ENCODE measurements at places on chromosomes 7 and 10.

GRCh38 chr10:115103700-115104099, 10.5 kb downstream of the ATRNL1 start:
- no peak for DNase-seq

DNA sequence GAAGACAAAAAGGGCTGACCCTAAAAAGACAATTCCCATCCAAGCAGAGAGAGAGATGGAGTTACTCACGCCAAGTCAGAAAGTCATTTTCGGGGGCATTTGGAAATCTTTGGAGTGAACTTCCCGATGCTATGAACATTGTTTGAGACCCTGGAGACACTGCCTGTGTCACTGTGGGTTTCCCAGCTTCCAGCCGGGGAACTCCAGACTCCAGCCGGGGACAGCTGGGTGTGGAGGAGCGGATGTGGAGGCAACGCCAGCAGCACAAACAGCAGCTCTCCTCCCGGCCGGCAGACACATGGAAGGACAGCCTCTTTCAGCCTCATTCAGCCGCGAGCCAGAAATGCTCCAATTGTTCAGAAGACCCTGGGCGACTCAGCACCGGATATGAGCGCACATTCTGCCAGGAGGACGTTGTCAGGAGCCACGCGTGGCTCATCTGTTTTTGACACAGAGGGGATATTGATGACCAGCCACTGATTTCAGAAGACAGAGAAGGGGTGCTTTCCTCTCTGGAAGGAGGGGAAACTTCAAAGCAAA, 97.6 kb downstream of the PRPF18 start:
- no peak for DNase-seq

- DNase-seq: no peak
Observed at GRCh38 chr7:142567201-142568075, 181.8 kb upstream of the PRSS1 start.

- no peak for DNase-seq
Observed at GRCh38 chr7:48158404-48158803, 12.9 kb upstream of the ABCA13 start.

DNA sequence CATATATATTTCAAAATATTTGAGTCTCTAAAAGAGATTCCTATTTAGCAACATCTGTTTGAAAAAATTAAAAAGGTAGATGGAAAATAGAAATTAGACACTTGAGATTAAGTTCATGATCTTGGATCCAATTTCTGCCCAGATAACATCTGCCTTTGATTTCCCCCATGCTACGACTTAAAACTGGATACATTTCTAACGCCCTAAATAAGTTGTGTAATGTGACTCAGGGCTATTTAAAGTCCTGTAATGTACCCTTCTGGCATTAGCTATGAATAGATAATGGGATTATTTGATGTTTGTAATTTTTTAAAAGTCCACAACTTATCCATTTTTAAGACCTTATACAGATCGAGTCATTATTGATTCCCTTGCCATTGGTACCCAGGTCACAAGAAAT, 23.4 kb downstream of the CFAP43 start:
- no peak for DNase-seq

DNA sequence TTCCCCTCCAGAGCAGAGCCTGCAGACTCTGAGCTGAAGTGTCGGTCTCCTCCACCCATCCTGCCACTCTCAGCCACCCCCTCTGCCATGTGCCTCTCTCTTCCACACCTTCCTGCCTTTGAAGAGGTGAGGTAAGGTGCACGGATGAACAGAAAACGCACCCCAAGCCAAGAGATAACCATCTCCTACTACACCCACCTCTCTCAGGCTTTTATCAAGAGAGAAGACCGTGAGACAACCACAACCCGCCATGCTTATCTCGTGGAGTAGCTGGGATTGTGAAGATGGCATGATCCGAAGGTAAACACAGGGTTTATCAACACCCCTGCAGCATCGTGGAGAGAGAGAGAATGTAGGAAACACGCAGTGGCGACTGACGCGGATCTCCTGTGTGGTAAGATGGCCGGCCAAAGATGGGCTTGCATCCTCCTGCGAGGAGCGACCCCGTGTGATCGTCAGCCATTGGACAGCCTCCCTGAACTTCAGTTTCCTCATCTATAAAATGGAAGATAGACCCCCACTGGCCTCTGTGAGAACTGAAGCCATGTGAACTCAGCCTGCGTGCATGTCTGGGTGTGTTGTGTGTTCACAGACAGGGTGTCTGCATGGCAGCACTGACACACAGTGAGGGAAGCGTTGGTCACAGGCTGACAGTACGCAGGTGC, 219.0 kb downstream of the DIP2C start:
- DNase-seq: no peak

DNA sequence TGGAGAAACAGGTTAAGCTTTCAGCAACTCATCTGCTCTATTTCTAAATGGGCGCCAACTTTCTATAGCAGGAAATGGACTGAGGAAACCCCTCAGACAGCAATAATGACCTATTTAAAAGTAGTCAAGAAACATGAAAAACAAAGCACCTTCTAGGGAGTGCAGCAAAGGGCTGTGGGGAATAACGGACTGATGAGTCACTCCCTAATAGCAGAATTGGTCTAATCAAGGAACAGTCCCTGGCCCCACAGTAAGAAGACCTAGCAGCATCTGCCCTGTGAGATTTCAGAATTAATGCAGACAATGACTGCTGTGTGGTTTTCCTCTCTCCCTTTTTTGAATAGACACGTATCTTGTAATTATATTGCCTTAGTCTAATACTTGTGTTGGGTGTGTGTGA, 602.9 kb downstream of the IPMK start:
- DNase-seq: no peak

DNA sequence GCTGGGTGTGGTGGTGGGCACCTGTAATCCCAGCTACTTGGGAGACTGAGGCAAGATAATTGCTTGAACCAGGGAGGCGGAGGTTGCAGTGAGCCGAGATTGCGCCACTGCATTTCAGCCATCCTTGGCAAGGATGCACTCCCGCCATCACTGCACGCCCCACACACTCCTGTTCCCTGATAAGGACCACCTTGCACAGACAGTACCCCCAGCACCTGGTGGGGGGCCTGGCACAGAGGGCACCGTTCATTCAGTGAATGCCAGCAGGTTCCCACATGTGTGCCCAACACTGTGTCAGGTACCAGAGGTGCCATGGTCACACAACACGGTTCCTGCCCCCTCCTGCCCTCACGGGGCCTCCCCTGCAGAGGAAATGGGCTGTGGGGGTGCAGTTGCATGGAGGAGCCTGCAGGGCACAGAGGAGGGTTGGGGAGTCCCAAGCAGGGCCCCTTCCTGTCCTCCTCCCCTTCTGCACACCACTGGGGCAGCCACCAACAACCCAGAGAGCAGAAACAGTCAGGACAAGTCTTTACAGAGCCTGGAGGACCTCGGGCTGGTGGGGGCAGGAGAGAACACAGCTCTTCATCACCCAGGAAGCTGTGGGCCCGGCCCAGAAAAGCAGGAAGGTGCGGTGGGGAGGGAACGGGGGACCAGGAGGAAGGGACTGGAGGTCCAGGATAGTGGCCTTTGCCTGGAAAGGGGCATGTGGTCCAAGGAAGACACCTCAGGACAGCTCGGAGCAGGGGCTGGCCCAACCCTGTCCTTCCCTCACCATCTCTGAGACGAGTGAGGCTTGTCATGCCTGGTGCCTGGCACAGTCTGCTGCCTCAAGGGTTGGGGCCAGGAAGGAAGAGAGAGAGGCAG, 7.1 kb downstream of the CRYGN start:
- DNase-seq: no peak

GRCh38 chr10:21015851-21016250, 118.7 kb upstream of the NEBL start:
- no peak for DNase-seq

DNA sequence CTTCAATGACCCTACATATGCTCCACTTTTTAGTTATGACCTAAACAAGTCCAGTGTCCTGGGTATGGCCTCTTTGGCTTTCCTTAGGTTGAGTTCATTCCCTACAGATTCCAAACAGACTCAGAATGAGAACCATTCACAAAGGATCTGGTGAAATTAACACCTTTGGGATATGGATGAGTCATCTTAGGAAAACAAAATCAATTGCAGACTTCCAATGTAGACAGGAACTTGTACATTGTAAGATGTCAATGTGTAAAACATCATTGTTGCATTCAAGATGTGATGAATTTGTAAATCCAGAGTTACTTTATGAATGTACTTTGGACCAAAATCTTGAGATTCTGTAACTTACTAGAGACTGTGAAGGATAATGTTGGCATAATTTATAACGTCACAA, 43.4 kb upstream of the HECTD2 start:
- no peak for DNase-seq

DNA sequence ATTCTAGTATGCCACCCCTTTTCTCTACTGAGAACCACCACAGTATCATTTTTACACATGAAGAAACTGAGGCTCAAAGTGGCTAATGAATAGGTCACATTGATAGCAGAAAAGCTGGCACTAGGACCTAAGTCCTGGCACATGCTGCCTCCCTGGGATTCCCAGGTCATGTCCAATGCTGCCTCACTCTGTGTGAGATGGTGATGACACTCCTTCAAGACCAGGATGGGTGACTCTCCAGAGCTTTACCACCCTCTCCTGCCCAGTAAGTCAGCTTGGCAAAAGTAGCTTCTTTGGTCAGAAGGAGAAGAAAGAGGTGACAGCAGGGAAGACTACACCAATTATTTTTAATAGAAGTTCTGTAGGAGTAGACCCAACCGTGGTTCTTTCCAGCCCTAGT, 13.3 kb upstream of the AKR1B10 start:
- no peak for DNase-seq

DNA sequence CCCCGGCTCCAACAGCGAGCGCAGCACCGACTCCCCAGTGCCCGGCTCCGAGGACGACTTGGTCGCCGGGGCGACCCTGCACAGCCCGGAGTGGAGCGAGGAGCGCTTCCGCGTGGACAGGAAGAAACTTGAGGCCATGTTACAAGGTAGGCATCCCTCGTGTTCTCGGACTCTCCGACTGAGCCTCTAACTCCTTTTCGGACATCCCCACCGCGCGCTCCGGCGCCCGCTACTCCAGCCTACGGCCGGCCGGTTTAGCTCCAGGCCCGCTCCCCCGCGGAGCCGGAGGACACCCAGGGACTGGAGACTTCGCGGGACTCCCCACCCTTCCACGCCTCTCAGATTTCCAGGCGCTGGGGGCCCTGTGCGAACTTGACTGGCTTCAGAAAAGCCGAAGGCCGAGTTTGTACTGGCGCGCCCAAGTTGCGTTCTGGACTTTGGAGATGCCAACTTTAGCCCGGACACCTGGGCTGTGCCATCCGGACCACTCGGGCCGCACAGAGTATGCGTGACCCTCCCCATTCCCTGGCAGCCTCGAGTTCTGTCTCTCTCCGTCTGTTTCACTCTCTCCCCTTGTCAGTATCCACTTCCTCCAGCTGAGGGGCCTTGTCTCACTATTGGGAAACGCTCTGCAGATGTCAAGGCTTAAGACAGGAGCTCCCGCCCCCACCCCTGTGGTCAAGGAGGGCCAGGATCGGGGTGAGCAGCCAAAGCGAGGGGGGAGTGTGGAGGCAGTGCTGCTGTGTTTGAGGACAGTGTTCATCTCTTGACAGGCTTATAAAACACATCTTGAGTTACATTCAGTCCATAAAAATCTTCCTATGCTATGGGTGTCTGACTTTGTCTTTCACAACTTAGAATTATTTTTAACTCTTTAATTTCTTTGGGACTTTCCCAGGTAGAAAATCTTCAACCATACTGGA, 777 bp downstream of the BICC1 start:
- no peak for DNase-seq

DNA sequence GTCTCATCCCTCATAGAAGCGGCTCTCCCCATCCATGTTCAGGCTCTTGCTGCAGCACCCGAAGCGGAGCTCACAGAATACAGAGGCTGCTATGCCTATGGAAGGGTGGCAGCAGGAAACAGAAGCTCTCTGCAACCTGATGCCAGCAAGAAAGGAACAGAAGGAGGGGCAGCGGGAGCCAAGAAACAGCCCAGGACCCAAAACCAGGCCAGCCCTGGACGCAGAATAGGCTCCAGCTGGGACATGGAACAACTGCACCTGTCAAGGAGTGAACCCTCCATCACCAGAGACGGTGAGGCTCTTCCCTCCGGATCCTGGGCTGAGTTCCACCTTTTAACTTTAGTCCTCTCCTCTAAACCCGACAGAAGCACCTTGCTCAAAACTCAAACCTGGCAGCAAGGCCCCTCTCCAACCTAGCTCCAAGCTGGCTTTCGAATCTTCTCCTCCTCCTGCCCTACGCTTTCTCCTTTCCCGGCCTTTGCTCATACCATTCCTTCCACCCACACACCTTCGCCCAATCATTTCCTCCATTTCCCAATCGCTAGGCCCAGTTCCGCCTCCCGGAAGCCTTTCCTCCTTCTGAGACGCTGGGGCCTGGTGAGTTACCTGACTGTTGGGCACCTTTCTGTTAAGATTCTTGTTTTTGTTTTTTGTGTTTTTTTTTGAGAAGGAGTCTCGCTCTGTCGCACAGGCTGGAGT, 122.8 kb upstream of the ZNF92 start:
- DNase-seq: no peak

- no peak for DNase-seq
Observed at GRCh38 chr10:84095811-84096497, 43.4 kb upstream of the GHITM start.

- no peak for DNase-seq
Observed at GRCh38 chr7:132532281-132532680, 44.0 kb downstream of the PLXNA4 start.

- DNase-seq: no peak
Observed at GRCh38 chr10:73338801-73339368, 19.8 kb downstream of the CFAP70 start.

GRCh38 chr10:34581801-34582532, 233.1 kb downstream of the PARD3 start:
- no peak for DNase-seq

DNA sequence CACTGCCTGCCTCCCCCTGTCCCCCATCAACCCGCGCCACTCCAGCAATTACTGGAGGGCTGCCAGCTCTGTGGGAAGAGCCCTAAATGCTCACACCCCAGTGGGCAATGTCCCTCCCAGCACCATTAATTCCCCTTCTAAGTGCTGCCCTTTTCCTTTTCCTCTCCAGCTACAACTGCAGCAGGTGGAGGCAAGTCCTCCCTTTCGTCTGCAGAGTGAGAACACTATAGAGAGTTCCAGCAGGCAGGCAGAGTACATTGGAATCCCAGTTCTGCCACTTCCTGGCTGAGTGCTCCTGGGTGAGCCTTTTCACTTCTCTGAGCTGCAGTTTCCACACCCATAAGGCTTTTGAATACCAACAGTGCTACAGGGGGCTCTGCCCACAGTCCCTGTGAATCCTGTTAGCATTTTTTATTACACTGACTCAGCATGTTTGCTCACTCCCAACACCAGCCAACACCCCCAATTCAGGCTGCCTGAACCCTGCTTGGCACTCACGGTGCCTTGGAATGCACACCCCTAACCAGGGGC, 447.0 kb downstream of the GRID1 start:
- no peak for DNase-seq

GRCh38 chr10:116636976-116637375, 16.2 kb downstream of the PNLIPRP2 start:
- DNase-seq: no peak

GRCh38 chr10:14225379-14225778, 105.3 kb downstream of the FRMD4A start:
- no peak for DNase-seq

- no peak for DNase-seq
Observed at GRCh38 chr7:98968621-98969020, 90.3 kb downstream of the TRRAP start.

Data from stimulated activated CD8-positive, alpha-beta memory T cell treated with anti-CD3 and anti-CD28 coated beads, Interleukin-2, amount 100 ng/mL, for 1 hour (primary cell).